ENCODE measurements at places on chromosomes 5 and 9. TPM values are rescaled to one million over a fixed set of nuclear protein-coding genes. Genes with fewer than 3 reads are reported as not detected.

The CDC14B gene
- 1.4 TPM for total RNA-seq

The PDE8B gene
- 0.07 TPM for total RNA-seq

The MELK gene
- 48.3 TPM for total RNA-seq

The KCNN2 gene
- not detected for total RNA-seq

The CCDC107 gene
- total RNA-seq = 20.6 TPM

The CCDC183 gene
- 0.52 TPM for total RNA-seq

The NAIP gene
- total RNA-seq = 7.8 TPM

The CCDC152 gene
- 4.3 TPM for total RNA-seq

The TLX3 gene
- total RNA-seq = not detected

The CFAP77 gene
- not detected for total RNA-seq

The RIC1 gene
- 20.9 TPM for total RNA-seq

The PRRT1B gene
- not detected for total RNA-seq

The CTNND2 gene
- total RNA-seq = not detected

The GRM6 gene
- not detected for total RNA-seq

The CDC25C gene
- 5.6 TPM for total RNA-seq

The ZBED3 gene
- total RNA-seq = 0.49 TPM

The FSD1L gene
- 3.4 TPM for total RNA-seq

The CKS2 gene
- 148 TPM for total RNA-seq

The ADGRD2 gene
- not detected for total RNA-seq

The MRPL22 gene
- 78.1 TPM for total RNA-seq

The ETF1 gene
- total RNA-seq = 219 TPM

The ZNF454 gene
- not detected for total RNA-seq

The MEGF10 gene
- total RNA-seq = not detected

The TBC1D13 gene
- 21.2 TPM for total RNA-seq

The IFNA21 gene
- not detected for total RNA-seq

The SNCAIP gene
- not detected for total RNA-seq

The PTGDS gene
- not detected for total RNA-seq

The FOXD4L6 gene
- total RNA-seq = 0.16 TPM

The SOHLH1 gene
- total RNA-seq = not detected

The DMRT3 gene
- total RNA-seq = not detected

The GFPT2 gene
- total RNA-seq = 1.1 TPM

The TMEM252 gene
- not detected for total RNA-seq

The P4HA2 gene
- 48.7 TPM for total RNA-seq

The ECSCR gene
- total RNA-seq = 1.4 TPM

The GLDC gene
- total RNA-seq = 1.4 TPM

The CDC20B gene
- total RNA-seq = not detected

The SLC36A2 gene
- not detected for total RNA-seq

The SPACA9 gene
- 0.88 TPM for total RNA-seq

The PCDHGA10 gene
- total RNA-seq = 0.13 TPM

The PCDHGB3 gene
- total RNA-seq = 0.66 TPM

The PCDHA8 gene
- not detected for total RNA-seq

Data from activated T-helper 1 cell treated with anti-CD3 and anti-CD28 coated beads, Interleukin-12 subunit alpha, Interleukin-12 subunit beta, Interleukin-2, Interleukin-4 antibody, amounts not matched to agents 30 ng/mL and 10 ng/mL and 1 ng/mL, durations not matched to agents 14 hours and 24 hours and 36 hours (primary cell).